NCI-H446 treated with DMSO at 0.1 percent for 48 hours (cell line): ENCODE measurements at places on chromosomes 2 and 18.

- no peak for DNase-seq
These were observed 932.2 kb downstream of the TDRD15 start for GRCh38 chr2:22055784-22056620.

- peak; percentile 67 for DNase-seq
These were observed 19.0 kb downstream of the TPGS2 start for GRCh38 chr18:36809590-36810381.

DNA sequence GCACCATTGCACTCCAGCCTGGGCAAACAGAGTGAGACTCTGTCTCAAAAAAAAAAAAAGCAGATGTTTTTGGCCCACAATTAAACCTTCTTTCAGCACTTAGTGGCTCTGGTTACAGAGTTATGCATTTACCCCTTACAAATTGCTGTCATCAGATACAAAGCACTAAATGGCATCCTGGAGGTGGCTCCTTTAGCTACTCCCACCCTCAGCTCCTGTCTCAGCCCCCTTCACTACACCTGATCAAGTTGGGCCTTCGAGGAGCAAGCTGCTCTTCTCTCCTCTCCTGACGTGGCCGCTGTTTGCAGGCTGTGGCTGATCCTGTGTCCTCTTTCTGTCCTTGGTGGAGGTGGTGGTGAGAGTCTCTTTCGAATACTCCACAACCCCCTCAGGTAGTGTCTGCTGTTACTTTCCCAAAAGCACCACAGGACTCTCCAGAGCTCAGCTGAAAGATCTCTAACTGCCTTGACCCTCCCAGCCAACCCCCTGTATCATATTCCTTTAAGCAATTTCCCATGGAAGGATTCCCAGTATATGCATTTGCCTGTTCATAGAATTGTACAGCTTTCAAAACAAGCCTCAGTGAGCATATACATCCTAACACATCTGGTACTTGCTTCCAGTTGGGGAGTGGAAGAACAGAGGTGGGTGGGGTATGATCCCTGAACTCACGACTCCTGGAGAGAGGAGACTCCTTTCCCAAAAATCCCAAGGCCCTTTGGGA is 285.9 kb downstream of the CLIP4 start:
- DNase-seq, result no peak

- DNase-seq, result no peak
These were observed 283.2 kb downstream of the SOX11 start for GRCh38 chr2:5975401-5975800.

- DNase-seq, result no peak
These were observed 70.7 kb upstream of the CCDC195 start for GRCh38 chr2:224786848-224787247.

GRCh38 chr2:59249441-59250306 is 1008.5 kb upstream of the FANCL start:
- no peak for DNase-seq

- no peak for DNase-seq
These were observed 99.8 kb downstream of the DIS3L2 start for GRCh38 chr2:232061265-232061664.

DNA sequence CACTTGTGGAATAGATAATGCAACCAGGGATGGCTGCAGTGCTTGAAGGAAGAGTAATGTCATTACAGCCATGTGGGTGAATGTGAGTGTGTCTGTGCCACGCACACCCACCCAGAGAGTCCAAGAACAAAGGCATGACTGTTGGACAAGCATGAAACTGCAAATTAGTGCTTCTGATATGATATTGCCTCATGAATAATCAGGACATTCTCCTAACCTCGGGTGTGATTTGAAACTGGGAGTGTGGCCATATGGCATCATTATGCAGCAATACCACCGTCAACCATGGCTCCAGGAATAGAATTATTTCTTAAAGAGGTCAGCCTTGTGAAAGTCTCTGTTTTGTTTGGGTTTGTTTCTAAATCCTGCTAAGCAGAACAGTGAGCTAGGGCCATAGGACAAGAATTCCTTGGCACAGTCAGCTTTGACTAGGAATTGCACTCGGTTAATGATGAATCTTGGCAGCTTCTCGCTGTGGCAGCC is 678.0 kb upstream of the RAB6C start:
- no peak for DNase-seq

GRCh38 chr2:163943403-163944346 is 207.9 kb upstream of the FIGN start:
- no peak for DNase-seq

GRCh38 chr2:84022810-84023431 is 436.2 kb downstream of the SUCLG1 start:
- DNase-seq, result peak; percentile 18

- no peak for DNase-seq
These were observed 454.7 kb downstream of the CBLN2 start for GRCh38 chr18:72089432-72089831.

DNA sequence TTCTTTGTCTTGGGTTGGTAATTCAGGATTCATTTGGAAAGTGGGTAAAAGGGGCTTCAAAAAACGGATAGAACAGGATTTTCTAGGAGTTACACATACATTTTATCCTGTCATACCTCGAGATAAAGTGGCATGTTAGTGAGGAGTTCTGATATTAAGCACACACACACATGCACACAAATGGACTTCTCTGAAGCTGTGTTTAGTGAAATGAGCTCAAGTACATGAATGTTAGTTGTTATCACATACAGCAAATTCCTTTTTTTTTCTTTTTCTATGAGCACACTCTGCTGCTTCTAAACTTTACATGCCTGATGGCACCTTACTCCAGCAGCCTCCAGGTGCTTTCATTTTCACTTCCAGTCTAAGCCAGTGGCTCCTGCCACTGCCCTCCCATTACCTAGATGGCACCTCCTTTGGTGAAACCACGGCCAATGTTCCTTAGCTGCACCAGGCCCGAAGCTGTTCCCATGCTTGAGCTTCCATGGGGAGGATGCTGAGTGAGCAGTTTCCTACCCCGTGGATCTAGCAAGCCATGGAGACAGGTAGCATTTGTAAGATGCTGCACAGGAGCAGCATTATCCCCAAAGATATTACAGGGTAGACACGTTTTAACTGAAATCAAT is 49.7 kb downstream of the STAT1 start:
- no peak for DNase-seq

- no peak for DNase-seq
These were observed 226.7 kb downstream of the GULP1 start for GRCh38 chr2:188518381-188518780.

- DNase-seq, result no peak
These were observed 1.5 kb upstream of the PELI1 start for GRCh38 chr2:64145714-64146113.

DNA sequence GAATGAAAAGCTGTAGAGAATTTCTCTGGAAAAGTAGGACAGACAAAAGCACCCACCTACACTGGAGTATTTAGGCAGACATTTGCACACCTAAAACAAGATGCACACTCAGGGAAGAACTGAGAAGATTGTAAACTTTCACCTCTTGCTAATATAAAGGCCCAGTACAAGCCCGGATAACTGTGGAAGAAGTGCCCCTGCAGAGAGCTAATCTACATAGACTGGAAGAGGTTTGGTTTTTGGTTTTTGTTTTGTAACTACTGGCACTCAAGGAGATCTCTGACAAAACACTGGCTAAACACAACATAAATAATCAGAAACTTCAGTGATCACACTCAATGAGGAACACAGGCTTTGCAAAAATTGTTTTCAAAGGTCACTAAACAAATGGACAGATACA is 782.2 kb upstream of the SLC8A1 start:
- DNase-seq, result no peak

DNA sequence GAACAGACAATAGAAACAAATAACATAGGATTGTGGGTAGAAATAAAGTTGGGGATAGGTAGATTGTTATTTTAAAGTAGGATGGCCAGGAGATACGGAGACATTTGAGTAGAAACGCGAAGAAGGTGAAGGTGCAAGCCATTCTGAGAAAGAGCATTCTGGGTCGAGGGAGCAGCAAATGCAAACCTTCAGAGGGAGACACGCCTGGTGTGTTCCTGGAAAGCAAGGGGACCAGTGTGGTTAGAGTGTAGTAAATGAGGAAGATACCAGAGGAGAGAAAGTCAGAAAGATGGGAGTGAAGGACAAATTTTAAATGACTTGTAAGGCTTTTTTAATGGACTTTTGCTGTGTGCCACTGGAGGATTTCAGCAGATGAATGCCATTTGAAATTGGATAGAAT is 1.7 kb downstream of the CYP20A1 start:
- DNase-seq, result no peak

GRCh38 chr2:174738841-174739240 is 25.4 kb downstream of the CHRNA1 start:
- no peak for DNase-seq

DNA sequence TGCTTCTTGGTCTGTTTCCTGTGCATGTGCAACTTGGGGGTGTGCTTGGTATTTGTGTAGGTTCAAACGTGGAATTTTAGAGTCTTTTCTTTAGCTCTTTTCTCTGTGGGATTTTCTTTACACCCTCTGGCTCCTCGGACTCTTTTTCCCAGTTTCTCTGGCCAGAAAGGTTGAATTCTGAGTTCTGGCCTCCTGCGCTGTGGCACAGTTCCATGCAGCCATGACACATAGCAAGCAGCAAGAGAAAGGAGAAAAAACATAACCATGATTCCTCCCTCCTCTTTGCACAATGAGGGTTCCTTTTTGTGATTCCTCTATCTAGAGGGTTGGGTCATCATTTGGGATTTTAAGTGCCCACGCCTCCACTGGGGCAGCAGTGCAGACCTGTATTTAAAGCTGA is 33.8 kb downstream of the TMEM182 start:
- DNase-seq, result no peak

GRCh38 chr2:42960002-42960841 is 167.8 kb upstream of the HAAO start:
- no peak for DNase-seq

GRCh38 chr2:86541334-86541733 is 21.9 kb downstream of the CHMP3 start:
- no peak for DNase-seq

DNA sequence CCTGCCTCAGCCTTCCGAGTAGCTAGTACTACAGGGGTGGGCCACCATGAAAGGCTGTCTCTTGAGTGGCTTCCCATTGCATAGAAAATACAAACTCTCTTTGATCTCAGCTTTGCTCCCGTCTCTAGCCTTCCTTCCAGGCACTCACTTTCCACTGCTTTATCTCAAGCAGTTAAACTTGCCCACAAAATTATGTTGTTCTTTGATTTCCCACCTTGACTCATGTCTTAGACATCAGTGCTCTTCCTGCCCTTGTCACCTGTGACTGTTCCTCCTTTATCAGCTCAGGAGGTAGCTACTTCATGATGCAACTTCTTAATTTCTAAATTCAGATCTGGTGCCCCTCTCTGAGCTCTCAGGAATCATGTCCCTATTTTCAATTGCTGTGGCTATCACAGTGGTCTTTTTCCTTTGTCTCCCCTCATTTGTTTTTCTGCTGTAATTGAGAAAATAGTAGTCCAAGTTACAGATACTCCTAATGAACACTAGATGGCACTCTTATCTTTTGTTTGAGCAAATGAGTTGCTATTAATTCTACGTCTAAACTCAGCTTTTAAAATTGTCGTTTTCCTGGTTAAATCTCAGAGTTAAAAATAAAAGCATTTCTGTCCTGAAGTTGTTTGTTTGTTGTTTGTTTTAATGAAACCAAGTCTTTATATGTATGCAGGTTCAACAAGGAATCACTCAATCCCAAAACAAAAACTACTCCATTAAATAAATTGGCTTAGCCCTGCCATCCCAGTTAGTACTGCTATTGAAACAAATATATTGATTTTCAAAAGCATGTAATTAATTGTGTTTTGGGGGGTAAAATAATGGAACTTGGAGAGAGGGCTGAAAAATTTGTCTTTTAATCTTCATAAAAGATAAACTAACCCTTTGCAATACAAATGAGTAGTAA is 46.9 kb upstream of the GREB1L start:
- peak; percentile 29 for DNase-seq

DNA sequence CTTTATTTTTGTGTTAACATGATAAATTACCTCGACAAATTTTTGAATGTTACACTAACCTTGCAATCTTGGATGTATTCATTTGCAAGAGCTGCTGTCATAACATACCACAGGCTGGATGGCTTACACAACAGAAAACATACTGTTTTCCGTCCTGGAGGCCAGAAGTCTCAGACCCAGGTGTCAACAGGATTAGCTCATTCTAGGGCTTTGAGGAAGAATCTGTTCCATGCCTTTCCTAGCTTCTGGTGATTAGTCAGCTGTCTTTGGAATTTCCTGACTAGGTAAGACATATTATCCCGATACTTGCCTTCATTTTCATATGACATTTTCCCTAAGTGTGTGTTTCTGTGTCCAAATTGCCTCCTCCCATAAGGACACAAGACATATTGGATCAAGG is 188.6 kb upstream of the CDH19 start:
- no peak for DNase-seq

DNA sequence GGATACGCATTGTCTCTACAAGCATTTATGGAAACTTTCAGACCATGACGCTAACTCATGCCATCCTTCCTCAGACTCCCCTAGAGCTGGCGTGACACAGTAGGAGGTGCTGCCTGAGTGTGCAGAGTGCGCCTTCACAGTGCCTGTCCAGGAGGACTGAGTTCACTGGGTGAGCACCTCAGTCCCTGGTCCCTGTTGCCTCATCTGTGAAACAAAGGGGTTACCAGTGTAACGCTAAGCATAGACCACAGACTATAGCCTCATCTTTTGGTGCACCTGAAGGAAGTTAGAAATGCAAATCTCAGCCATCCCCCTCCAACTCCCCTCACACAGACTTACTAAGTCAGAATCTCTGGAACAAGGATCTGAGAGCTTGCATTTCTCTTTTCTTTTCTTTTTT is 142.8 kb downstream of the TMEM17 start:
- DNase-seq, result no peak

DNA sequence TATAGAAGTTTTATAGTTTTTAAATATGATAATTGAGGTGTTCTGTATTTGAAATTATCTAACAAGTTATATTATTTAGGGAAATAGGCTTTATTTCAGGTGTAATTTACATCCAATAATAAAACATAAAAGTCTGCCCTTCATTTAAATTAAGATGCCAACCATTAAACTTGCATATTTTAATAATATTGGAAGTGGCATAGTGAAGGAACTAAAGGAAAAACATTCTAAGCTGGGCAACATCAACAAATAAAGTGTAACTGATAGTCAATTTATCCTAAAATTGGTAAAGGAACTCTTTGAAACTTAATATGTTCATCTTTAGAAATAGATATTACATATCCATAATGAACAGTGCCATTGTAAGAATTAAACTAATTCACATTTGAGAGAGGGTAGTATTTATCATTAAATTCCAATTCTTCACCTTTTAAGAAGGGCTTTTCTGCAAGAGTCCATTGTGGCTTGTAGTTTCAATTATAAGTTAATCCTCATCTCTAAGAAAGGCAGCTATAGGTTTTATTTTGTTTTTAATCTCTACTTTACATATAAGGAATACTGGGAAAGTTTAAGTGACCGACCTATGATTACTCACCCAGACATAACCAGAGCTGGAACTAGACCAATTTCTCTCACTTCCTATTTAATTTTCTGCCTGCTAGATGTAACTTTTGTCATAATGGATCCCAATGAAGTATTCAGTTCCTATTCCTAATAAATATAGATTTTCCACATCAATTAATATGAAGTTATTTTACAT is 401.6 kb downstream of the XIRP2 start:
- DNase-seq, result no peak

GRCh38 chr18:67977067-67977616 is 460.6 kb upstream of the DSEL start:
- no peak for DNase-seq
